Posterior vena cava (tissue), 2 donors: ENCODE measurements at places on chromosomes 12 and 14.

DNA sequence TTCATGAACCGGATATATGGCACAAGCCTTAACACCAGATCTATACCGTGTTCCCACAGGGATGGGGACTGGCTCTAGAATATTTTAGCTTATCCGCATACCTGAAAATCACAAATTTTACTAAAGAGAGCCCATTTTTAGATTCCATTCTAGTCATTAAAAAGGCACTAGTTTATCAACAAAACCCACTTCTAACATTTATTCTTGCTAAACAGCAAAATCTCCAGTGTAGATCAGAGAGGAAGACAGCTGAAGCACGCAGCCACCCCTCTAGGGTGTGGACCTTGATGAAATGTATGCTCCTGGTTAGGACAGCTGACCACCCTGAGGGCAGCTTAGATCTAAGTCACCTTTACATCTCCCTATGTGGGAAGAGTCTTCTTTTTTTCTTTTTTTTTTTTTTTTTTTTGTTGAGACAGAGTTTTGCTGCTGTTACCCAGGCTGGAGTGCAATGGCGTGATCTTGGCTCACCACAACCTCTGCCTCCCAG, 62.4 kb downstream of the EID3 start:
- DNase-seq: no peak

DNA sequence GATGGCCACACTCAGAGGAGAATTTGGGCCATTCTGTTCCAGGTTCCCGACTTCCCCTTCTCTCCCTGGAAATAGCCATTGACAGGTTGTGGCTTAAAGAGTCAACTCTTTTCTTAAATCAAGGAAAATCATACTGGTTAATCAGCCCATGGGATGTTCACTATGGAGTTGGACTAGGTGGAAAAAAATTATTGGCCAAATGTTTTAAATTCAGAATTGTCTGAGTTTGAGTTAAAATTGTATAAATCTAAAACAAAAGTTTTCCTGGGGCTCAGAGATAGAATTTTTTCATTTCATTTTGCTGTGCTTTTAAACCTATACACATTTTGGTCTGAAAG, 6.5 kb downstream of the ESRRB start:
- DNase-seq: no peak

GRCh38 chr12:2242816-2243215, 190.0 kb downstream of the CACNA1C start:
- no peak for DNase-seq

DNA sequence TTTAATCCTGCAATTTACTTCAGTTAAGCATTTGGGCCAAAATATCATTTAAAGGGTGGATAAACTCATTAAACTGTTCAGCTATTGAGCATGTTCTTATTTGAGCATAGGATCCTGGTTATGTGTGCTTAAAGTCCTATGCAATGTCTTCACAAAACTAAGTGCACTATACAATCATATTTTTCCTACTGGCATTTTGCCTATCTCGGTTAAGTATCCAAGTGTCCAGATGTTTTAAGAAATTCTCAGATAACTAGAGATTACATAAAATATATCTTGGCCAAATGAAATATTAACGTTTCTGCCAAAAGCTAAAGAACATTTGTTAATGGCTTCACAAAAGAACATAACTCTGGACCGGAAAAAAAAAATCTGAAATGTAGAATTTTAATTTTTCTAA, 250.8 kb upstream of the LRFN5 start:
- DNase-seq: no peak

DNA sequence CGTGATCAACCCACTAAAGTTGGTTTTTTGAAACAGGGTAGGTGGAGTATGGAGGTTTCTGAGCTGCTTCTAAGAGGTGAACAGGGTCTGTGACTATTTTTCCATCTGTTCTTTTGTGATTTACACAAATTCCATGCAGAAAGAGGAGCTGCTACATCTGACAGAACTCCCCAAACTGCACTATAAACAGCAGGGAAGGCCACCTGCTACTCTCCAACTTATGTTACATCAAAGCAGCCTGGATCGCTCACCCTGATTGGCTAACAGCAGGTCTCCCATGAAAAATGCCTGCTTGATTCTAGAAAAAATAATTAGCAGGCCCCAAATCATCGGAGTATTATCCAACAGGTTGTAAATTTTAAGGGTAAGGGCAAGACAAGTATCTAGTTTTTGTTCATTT, 282.9 kb upstream of the FLRT2 start:
- no peak for DNase-seq

DNA sequence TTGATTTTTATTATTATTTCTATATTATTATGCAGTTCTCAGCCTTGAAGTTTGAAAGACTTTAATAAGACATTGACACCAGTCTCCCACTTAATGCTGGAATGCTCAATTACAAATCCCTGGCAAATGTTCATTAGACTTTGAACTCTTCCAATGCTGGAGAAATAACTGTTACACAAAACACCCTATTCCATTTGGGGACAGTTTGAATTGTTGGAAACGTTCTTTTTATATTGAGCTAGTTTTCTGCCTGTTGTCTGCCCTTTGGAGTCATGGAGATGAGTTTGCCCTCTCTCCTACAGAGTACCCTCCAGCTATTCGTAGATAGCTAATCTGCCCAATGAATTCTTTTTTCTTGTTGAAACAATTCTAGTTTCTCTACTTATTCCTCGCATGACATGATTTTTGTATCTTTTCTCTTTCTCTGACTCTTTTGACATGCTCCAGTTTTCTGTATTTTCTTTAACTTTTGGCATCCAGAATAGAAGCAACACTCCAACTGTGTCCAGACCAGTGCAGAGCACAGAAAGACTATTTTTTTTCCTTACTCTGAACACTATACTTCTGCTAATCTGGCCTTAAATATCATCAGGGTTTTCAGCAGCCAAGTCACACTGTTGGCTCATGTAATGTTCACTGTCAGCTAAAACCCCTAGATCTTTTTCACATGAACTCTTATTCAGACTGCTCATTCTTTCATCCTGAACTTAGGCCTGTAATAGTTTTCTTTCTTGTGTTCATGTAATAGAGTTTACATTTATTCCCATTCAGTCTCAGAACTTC, 379.3 kb downstream of the RAD51B start:
- DNase-seq: no peak

GRCh38 chr14:51651388-51652167, at the start of gene FRMD6:
Gene FRMD6 (plus strand): TSS chr14:51651910. CDS start chr14:51689837, 37,927 bp downstream.
- DNase-seq: peak; percentile 97

- DNase-seq: no peak
These were observed 38.8 kb downstream of the MAP3K9 start for GRCh38 chr14:70770490-70770889.

- DNase-seq: no peak
These were observed 1.4 kb downstream of the ZNF385A start for GRCh38 chr12:54383041-54383609.

DNA sequence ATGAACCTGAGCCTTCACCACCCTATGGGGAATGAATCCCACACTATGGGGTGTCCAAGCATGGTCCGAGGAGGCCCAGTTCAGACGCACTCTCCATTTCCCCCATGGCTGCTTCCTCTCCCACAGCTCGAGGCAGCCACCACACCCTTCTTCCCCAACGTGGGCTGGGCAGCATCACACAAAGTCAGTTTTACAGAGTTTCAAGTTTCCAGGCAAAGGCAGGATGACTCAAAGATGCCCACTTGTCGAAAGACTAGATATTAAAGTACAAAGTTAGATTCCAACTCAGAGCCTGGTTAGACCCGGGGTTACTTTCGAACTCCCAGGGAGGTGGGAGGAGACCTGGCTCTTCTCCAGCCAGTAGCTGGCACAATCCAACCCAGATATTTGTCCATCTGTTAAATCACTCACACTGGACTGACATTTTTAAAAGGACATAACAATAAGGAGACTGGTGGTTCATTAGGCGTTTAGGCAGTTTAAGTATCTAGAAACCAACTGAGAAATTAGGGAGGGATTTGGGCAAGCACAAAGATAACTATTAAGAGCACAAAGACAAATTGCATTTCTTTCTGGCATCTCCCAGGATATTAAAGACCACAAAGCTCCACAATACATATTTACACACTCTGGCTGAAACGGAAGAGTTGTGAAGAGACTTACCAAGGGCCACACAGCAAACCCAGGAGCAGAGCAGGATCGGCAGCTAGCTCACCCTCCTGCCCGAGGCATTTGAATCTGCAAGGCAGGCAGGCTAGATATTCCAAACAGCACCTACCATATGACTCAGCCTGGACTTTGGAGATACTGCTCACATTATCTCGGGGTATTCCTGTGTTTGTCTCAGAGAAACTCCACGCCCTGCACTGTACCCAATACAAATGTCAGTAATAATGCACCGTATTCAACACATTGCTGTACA, 34.8 kb downstream of the TMCC3 start:
- no peak for DNase-seq

- no peak for DNase-seq
These were observed 12.3 kb upstream of the RARG start for GRCh38 chr12:53244337-53244736.

- no peak for DNase-seq
These were observed 72.2 kb upstream of the RASSF3 start for GRCh38 chr12:64538121-64538520.

DNA sequence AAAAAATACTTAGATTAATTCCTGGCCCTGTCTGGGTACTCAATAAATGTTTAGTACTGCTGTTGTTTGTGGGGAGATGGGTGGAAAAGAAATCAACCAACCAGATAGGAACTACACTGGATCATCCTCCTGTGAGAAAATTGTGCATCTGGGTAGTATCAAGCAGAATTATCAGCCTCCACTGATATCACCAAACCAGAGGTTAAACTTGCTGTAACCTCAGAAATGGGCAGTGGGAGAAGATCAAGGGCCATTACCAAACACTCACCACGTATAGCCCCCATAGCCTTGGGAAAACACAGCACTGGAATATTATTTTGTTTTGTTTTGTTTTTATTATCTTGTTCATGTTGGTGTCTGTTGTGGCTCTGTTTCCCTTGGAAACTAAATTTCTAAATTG, 19.7 kb downstream of the VEZT start:
- DNase-seq: no peak

GRCh38 chr14:38964630-38965029, 138.4 kb downstream of the SEC23A start:
- no peak for DNase-seq

- no peak for DNase-seq
These were observed 111.1 kb upstream of the PLEKHA5 start for GRCh38 chr12:19018302-19018970.

DNA sequence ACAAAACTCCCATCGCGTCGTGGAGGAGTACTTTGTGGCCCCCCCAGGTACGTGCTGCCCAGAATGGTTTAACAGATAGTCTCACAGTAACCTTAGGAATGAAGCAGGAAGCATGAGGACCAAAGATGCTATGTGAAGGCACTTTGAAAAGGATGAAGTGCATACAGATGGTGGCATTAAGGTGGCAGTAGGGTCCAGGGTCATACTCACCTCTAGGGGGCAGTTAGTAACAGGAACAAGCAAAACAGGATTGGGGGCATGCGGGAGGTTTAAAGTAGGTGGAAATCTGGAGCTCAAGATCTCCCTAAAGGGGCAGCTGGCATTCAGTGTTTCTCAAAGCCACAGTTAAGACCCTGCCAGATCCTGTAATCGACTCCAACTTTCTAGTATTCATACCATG, 10.9 kb downstream of the GATC start:
- DNase-seq: no peak

- DNase-seq: no peak
These were observed 408 bp upstream of the KRT72 start for GRCh38 chr12:52601671-52602070.

DNA sequence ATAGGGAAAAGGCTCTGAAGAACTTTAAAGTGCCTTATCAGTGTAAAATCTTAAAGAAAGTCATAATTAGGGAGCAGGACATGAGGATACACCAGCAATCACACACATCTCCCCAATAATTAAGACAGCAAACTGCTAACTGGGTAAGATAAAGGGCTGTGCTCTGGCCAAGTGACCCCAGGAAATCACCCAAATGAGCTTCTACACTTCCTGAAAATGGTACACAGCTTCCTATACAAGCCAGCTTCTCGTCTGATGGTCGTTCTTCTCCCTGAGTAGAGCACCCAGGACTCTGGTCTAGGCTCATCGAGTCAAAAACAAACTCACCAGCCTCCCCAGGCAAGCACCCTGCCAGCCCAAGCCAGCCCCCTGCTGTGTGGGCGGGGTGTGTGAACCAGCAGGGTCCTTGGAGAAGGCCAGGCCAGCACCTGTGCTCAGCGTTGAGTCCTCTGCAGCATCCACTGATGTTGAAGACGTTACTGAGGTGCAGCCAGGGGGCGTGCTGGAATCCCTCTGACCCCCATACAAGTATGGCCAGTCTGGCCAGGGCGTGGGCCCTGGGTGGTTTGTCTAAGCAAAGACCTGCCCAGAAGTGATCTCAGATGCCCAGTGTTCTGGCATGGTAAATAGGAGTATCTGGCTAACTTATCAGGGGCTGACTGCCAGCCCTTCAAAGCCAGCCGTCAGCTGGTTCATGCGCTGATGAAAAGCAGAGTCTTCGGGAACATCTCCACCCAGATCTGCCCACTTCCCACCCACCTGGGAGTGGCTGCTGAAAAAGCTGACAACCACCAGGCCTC, 41.4 kb downstream of the ACTN1 start:
- DNase-seq: no peak

- peak; percentile 5 for DNase-seq
These were observed 20.2 kb downstream of the UBE3B start for GRCh38 chr12:109497675-109498074.

DNA sequence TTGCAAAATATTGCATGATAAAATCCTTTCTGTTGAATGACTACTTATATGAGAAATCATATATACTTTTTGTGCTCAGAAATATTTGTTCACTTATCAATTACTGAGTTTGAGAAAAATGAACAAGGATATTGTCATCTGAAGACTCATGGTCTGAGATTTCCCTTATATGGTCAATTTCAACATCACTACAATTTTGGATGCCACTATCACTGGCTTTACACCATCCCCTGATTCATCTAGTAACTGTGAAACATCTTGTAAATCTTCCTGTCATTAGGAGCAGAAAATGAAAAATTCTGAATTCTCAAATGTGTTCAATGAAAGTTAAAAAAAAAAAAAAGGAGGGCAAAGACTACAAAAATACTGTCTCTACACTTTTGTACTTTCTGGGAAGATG, 21.8 kb upstream of the GXYLT1 start:
- no peak for DNase-seq

GRCh38 chr14:25520821-25521220, 470.9 kb upstream of the STXBP6 start:
- no peak for DNase-seq

DNA sequence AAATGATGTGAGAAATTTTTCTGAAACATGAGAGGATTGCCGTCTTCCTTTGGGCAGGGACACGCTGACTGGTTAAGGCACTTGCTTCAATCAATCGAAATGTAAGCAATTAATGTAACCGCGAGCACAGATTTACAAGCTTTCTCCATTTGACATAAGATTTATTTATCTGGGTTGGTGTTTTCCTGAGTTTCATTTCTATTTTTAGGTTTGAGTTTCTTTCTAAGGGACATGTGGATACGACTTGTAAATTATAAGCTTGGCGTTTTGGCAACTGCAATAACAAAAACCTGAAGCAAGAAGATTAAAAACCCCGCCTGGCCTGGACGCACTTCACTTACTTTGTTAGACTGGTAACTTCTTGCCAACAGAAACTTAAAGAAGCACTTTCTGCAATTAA, 20.3 kb upstream of the SINHCAF start:
- no peak for DNase-seq

GRCh38 chr14:99122521-99123125, 149.4 kb downstream of the BCL11B start:
- DNase-seq: no peak
